Erythroblast (primary cell): ENCODE measurements at places on chromosomes 1 and 21.

GRCh38 chr1:50704126-50704525 lies 255.9 kb downstream of the FAF1 start:
- peak; percentile 45 for DNase-seq

- peak; percentile 58 for DNase-seq
Observed at GRCh38 chr1:35808450-35809113, 766 bp downstream of the AGO4 start.

- DNase-seq: no peak
Observed at GRCh38 chr1:55078470-55078869, 39.1 kb downstream of the PCSK9 start.

DNA sequence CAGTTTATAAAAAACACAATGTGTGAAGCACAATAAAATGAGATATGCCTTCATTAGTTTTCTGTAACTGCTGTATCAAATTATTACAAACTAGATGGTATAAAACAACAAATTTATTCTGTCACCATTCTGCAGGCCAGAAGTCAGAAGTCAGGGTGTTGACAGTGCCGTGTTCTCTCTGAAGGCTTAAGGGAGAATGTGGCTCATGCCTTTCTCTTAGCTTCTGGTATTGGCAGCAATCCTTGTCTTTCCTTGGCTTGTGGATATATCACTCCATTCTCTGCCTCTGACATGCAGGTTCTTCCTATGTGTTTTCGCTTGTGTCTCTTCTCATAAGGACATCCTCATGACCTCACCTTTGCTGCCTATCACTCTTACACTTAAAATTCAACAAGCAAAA lies 10.1 kb downstream of the NEK7 start:
- DNase-seq: no peak

DNA sequence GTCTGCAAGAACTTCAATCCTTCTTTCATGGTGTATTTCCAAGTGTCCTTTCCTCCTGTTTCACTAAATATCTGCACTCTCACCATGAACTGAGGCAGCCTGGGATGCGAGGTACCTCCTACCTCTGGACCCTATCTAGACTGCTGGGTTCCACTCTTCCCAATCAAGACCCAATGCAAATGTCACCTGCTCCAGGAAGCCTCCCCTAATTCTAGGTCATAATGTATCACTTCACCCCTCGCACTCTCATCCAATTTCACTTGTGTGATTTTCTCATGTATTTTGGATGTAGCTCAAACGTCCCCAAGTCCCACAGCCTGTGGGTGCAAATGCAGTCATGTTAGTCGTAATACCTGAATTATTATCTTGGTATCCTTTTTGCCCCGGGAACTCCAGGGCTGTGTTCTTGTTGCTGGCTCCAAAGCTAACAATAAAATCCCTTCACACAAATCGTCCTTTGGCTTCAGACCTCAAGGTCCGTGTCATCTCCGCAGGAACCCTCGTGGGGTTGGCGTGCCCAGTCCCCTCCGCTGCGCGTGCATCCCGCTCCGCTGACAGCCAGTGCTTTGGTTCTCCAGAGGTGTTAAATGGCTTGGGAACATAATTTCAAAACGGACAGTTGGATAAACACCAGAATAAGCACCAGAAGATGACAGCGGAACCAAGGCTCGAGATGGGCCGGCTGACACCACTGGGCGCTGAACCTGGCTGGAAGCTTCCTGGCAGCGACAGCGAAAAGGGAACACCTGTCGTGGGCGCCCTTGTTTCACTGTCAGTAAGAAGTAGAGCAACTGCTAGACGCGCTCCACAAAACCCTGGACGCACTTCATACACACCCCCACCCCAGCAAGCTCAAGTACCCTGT lies 1.0 kb upstream of the BACH1 start:
- no peak for DNase-seq

- no peak for DNase-seq
Observed at GRCh38 chr1:1098681-1099421, 17.0 kb downstream of the C1orf159 start.

DNA sequence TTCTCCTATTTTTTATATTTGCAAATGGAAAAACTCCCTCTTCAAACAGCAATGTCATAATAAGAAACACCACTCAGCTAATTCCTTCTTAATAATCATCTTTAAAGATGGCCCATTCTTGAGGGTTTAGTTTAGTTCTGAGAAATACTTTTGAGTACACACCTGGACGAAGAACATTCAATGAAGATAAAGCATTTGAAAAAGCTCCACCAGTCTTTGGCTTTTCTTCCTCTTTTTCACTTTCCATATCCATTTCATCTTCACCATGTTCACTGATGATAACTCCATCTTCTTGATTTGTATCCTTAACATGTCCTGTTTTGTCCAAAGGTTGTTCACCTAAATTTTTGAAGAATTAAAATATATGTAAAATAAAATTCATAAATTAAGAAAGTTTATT lies 7.4 kb downstream of the PAXBP1 start:
- DNase-seq: no peak

DNA sequence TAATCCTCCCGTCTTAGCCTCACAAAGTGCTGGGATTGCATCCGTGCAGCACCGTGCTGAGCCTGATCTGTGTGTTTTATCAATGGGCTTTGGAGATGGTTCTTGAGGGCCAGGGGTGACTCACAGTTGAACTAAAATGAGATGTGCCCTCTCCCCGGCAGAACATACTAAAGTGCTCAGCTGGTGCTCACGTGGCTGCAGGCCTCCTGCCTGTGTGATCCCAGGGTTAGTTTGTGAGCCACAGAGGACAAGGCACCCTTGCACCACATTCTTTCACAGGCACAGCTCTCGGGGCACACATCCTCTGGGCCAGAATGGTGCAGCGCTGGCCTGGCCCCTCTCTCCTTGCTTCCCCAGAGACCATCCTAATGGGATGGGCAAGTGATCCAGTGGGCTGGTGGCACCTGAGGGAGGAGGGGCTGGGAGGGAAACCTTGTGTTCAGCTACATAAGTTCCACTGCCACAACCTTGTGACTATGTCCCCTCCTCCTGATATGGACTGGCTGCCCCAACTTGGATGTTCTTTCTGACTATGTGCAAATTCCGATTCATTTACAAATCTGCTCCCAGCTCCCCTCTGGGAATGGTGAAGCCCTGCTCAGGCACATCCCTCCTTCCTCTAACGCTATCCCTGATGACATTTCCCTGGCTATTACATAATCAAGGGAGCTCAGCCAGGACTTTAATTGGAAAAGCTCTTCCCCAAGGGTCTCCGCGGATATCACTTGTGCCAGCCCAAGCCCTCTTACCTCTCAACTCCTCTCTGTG lies 197.0 kb upstream of the EDN2 start:
- DNase-seq: no peak

DNA sequence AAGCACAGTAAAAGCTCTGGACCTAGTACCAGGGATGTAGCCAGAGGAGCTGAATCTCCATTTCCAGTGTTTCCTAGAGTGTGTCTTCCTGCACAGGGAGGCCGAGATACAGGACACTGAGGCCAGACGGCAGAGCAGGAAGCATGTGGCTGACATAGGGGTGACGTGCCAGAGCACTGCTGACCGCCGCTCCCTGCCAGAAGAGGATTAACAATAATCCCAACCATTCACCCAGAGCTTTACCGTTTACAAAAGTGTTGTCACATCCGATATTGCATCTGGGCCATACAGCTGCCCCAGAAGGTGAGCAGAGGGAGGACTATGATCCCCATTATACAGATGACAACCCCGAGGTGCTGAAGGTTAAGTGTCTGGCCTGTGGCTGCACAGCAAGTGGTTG lies 5.8 kb upstream of the CLDN19 start:
- no peak for DNase-seq

- no peak for DNase-seq
Observed at GRCh38 chr1:205188596-205188995, 22.9 kb downstream of the DSTYK start.

GRCh38 chr1:12565094-12565965 lies 52.7 kb downstream of the DHRS3 start:
- no peak for DNase-seq

DNA sequence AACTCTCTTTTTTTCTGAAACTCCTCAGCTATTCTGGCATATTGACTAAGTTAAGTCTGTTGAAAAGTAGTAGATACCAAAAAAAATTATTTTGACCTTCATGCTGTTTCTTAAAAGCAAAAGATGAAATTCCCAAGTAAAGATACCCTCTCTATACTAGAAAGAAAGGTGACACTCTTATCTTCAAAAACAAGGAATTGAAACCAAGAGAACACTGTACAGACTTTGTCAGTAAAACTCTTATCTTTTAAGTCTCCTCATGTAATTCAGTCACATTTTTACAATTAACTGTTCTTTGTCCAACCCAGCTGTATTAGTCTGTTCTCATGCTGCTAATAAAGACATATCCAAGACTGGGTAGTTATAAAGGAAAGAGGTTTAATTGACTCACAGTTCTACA lies 496.2 kb downstream of the LTN1 start:
- no peak for DNase-seq

GRCh38 chr1:5502311-5503194 lies 489.7 kb downstream of the NPHP4 start:
- DNase-seq: no peak

GRCh38 chr21:38848187-38848609 lies 42.5 kb downstream of the ETS2 start:
- DNase-seq: no peak

DNA sequence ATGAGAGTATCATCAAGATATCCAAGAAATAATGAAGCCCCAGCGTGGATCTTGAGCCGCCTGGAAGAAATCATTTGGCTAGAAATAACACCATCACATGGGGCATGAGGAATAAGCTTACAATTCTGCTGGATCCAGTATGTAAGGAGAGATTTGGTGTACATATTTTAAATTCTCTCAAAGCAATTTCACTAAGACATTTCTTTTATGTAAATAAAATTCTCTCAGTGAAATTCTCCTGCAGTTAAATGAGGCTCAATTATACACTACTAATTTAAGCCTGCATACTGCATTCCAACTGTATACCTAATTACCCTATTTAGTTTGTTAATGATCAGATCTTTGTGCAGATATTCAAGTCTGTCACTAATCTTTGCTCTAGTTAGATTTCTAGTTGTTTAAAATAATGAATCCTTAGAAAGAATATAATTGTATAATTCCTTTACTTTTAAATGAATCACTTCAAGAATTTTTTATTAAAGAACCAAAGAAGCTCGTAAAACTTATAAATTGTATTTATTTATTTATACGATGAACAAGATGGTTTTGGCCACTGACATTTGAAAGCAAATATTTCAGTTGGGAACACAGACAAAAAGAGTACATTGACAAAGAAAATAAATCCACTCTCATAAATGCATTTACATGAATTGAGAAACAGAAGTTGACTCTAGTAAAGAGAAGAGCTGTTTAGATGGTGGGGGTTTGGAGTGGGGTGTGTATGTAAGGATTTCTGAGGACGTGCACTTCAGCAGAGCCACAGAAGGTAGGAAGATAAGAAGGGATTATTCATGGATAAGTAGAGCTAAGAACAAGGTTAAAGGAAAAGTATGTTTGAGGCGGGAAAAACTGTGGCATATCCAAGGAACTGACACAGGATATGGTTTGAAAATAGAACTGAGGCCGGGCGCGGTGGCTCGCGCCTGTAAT lies 466.8 kb downstream of the DSCAM start:
- DNase-seq: no peak

DNA sequence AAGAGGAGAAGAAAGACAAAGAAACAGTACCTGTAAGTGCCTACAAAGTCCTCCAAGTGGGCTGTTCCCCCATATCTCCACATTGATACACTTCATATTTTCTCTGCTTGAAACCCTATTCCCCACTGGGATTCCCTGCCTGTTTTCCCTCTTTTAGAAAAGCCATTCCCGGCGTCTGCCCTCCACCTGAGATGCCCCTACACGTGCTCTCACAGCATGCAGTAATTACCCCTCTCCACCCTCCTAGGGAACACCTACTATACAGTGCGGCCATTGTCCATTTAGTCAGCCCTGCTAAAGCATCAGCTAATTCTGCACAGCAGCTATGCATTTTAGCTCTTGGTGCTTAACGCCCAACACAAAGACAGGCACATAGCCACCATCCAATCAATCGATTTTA lies 135.7 kb upstream of the TIAM1 start:
- DNase-seq: no peak

GRCh38 chr1:25556791-25557476 lies 13.5 kb downstream of the LDLRAP1 start:
- no peak for DNase-seq

DNA sequence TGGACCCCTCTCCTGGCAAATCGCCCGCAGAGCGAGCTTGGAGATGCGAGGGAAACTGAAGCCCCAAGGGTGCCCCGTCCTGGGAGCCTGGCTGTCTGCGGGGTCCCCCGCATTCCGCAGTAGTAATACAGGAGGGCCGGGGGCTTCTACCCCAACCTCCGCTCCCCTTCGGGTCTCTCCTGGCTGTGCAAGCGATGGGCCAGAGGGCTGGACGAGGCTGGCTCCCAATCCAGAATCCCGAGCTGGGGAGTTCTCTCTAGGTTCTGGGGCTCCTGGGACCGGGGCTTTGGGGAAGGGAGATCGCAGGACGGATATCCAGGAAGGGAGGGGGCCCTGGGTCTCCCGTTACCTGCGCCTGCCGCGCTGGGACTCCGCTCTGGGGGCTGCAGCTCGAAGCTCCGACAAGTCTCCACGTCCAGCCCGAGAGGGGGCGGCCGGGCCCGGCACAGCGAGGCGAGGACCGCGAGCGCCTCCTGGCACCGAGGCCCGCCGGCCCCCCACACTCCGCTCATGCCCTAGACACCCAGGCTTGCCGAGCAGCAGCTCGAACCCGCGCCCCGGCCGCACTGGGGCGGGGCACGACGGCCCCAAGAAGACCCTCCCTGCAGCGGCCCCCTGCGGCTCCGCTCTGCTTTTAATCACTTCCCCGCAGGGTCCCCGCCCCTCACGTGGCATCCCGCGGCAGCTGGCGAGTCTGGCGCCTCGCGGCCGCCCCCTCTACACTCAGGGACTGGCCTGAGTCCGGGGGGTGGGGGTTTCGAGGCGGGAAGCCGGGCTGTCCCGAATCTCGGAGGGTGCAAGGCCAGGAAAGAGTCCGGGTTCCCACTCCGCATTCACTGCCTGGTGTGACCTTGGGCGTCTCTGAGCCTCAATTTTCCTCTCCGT lies at the start of gene SYT6:
TSS of gene SYT6 (minus strand) at position 609 of the 885 bp plus-strand sequence. CDS start at position 512, 97 bp downstream.
- no peak for DNase-seq

- DNase-seq: no peak
Observed at GRCh38 chr1:91091812-91092211, 70.0 kb upstream of the ZNF644 start.

DNA sequence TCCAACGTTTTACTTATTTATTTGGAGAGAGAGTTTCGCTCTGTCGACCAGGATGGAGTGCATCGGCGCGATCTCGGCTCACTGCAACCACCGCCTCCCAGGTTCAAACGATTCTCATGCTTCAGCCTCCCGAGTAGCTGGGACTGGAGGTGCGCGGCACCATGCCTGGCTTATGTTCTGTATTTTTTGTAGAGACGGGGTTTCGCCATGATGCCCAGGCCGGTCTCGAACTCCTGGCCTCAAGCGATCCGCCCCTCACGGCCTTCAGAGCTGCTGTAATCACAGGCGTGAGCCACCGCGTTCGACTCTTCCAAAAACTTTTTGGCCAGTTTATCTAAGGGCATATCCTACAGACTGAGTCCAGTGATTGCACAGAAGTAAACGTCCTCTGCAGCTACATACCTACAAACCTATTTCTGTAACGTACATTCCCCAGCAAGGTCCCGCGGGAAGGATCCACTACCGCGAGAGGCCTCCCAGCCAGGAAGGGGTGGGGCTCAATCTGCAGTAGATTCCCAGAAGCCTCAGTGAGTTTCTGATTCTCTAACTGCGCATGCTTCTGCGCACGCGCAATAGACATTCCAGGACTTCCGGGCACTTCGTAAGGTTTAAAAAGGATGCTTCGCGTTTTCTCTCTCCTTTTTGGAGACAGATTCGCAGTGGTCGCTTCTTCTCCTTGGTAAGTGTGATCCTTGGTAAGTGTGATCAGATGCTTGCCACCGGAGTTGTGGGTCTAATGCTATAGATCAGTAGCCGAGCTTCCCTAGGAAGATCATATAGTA lies at the start of gene RCC1:
TSS of gene RCC1 (plus strand) at position 638 of the 782 bp plus-strand sequence. CDS start 23,824 bp downstream, outside the sequence.
- DNase-seq: peak; percentile 98
